ENCODE measurements at places on chromosomes 7 and 10.

DNA sequence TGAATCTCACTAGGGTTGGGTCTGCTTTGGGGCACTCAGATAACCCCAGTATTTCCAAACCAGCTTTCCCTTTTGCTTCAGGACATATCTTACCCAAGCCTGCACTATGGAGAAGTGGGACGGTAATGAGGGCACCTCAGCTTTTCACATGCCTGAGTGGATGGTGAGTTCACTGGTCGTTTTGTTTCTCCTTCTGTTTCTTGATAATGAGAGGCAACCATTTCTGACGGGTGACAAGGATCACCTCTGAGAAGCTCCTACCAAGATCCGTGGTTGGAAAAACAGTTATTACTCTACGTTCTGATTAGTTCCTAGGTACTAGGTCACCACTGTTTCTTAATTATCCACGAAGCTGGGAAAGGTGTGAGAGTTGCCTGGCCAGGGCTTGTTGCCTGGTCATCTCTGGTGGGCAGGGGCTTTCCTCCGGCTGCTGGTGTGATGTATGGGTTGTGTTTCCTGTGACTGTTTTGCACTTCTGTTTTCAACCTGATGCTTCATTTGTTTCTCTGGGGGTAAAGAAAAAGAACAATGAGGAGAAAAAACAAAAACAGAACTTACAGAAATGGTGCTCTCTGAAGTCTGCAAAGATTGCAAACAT lies 65.7 kb upstream of the STRIP2 start:
- peak; percentile 39 for DNase-seq

DNA sequence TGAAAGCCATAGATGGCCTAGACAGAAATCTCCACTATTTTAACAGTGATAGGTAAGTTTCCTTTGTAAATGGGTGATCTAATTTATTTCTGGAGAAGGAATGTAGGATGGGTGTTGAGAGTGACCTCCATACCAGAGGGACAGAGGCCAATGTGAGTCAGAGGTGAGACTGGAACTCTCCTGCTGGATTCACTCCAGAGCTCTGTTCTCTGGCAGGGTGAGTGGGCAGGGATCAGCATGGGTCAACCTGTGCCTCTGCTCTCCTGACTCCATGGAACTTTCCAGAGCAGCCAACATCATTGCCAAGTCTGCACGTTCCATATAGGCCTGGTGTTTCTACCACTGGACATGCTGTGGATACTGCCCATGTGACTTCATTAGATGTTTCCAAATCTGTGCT lies 11.4 kb downstream of the AKR1C3 start:
- no peak for DNase-seq

GRCh38 chr10:5944389-5945189 lies 32.8 kb downstream of the IL15RA start:
- no peak for DNase-seq

DNA sequence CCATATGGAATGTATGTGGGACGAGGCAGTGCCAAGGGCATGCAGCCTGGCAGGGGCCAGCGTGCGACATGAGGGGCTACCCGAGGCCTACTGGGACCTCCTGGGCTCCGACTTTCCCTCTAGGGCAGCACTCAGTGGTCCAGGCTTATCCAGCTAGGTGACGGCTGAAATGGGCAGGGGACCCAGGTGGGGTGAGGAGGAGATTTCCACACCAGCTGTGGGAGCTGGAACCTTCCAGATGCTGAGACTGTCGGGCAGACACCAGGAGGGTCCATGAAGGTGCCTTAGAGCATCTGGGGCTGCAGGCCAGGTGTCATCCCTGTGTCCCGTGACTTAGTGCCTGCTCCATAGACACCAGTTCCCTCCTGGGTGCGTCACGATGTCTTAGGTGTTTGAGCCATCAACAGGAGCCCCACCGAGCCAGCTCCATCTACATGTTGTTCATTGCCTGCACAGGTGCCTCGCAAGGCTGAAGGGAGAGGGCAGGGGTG lies 13.4 kb downstream of the ZNF316 start:
- DNase-seq = no peak

- DNase-seq = no peak
These were observed 584.0 kb upstream of the MKI67 start for GRCh38 chr10:128710098-128710797.
